Myocyte (in vitro differentiated cells): ENCODE measurements at places on chromosomes 11 and 22. TPM values are rescaled to one million over a fixed set of nuclear protein-coding genes. Genes with fewer than 3 reads are reported as not detected.

DNA sequence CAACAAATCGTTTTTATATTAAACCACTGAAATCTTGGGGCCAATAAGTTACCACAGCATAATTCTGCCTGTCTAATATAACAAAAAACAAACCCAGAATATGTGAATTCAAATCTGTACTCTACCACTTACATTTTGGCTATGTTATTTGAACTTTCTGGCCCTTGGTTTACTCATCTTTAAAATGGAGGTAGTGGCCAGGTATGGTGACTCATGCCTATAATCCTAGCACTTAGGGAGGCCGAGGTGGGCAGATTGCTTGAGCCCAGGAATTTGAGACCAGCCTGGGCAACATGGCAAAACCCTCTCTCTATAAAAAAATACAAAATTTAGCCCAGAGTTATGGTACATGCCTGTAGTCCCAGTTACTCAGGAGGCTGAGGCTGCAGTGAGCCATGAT is 84.2 kb downstream of the FAM168A start:
- DNase-seq = no peak

- DNase-seq = no peak
Observed at GRCh38 chr11:11152877-11153276, 200.2 kb downstream of the CSNK2A3 start.

- no peak for DNase-seq
Observed at GRCh38 chr11:36012979-36013378, 69.1 kb downstream of the LDLRAD3 start.

DNA sequence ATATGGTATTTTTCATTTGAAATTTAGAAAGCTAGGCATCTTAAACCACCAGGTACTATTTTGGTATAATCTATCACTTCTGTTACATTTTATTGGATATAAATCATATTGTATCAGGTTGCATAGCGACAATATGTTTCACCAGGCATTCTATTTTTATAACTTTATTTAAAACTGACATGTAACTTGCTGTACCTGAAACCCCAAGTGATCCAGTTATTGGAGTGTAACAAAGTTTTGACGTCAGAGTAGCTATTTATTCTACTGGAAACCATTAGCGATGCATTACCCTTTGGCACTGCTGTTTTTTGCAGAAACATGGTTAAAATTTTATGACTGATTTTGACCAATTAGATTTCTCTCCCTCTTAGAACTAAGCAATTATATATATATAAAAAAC is 160.7 kb downstream of the METTL15 start:
- no peak for DNase-seq

GRCh38 chr22:41822317-41823057 is 10.4 kb upstream of the SREBF2 start:
- DNase-seq = peak; percentile 79

GRCh38 chr22:50236731-50237409 is 8.0 kb downstream of the TUBGCP6 start:
- DNase-seq = peak; percentile 45

DNA sequence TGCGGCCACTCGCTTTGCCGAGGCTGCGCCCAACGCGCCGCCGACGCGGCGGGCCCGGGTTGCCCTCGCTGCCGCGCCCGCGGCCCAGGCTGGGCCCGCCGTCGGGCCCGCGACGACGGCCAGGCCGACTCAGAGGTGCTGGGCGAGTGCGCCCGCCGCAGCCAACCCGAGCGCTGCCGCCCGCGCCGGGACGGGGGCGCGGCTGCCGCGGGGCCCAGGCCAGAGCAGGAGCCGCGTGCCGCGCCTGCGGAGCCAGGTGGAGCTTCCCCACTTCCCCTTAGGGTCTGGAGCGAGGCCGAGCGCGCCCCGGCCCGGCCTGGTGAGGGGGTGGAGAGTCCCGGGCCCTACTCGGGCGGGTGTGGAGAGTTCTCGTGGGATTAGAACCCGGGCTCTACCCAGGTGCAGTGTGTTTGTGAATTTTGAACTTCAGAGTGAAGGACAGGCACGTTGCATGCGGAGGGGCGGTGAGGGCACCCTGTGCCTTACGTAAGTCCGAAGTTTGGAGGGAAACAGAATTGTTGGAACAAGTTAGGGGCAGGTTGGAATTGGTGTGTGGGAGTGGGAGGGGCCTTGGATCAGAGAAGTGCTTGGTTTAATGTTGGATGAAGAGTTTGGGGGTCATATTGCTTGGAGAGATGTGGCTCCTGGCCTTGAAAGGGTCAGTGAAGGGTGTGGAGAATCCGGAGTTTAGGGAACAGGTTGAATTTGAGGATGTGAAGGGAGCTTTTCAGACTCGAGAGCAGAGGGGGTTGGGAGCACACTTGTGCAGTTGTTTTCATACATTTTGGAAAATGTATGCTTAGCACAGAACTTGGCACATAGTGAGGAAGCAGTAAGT is 697 bp downstream of the RNF169 start:
- peak; percentile 54 for DNase-seq

- DNase-seq = peak; percentile 54
Observed at GRCh38 chr22:31089160-31090100, 8.3 kb downstream of the SMTN start.

DNA sequence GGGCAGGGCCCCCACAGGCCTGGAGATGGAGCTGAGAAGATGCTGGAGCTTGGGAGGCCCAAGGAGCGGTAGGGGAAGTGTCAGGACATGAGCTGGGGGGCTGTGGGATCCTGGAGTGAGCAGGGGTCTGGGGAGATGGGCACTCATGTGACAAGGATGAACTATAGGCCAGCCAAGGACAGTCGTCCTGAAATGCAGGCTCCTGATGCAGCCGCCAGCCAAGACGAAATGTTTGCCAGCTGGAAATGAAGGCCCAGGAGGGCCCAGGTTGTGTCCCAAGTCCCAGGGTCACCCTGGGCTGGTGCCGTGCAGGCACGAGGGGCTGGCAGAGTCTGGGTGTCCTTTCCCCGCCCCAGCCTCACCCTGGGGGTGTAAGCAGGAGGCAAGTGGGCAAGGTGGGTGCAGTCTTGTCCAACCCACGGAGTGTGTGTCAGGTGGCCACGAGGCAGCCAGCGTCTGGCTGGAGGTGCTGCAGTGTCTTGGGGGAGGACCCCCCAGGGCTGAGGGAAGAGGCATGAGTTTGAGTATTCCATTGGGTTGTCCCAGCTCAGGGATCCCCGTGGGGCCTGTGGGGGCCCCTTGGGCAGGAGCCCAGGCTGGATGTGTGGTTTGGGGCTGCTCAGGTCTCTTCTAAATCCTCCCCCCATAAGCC is 21.4 kb downstream of the MRGPRG start:
- no peak for DNase-seq

DNA sequence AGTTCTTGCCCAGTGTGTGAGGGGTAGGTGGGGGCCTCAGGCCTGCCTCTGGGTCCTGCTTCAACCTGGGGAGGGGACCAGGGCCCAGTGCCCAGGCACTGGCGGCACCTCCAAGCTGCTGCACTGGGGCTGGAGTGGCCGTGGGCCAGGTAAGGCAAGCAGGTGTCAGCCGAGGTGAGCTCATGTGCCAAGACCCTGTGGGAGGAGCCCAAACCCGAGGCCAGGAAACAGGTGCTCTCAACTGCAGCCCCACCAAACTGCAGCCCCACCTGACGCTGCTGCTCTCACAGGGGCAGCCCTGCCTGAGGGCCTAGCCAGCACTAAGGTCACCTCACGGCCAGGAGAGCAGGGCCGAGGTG is 18.1 kb upstream of the GNB1L start:
- DNase-seq = no peak

GRCh38 chr11:17459236-17459896 is 17.3 kb downstream of the ABCC8 start:
- DNase-seq = no peak

DNA sequence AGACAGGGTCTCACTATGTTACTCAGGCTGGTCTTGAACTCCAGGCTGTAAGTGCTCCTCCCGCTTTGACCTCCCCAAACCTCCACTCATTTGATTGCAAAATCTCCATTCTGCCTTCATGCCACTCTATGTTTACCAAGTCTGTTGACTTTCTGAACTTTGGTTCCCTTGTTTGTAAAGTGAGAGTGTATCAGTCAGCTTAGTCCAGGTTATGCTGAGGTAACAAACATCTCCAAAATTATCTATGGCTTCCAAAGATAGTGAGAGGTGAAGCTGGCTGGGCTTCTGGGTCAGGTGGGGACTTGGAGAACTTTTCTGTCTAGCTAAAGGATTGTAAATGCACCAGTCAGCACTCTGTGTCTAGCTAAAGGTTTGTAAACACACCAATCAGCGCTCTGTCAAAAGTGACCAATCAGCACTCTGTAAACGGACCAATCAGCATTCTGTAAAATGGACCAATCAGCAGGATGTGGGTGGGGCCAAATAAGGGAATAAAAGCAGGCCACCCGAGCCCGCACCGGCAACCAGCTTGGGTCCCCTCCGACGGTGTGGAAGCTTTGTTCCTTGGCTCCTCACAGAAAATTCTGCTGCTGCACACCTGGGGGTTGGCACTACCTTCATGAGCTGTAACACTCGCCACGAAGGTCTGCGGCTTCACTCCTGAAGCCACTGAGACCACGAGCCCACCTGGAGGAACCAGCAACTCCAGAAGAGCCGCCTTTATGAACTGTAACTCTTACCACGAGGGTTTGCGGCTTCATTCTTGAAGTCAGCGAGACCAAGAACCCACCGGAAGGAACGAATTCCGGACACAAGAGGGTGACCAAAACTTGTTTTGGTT is 109.3 kb downstream of the MIAT start:
- no peak for DNase-seq

GRCh38 chr11:36086366-36086765 is 142.5 kb downstream of the LDLRAD3 start:
- DNase-seq = no peak

- no peak for DNase-seq
Observed at GRCh38 chr11:126147208-126148111, 64.0 kb downstream of the RPUSD4 start.

- no peak for DNase-seq
Observed at GRCh38 chr22:48827904-48828555, 999.6 kb downstream of the BRD1 start.

GRCh38 chr22:24380905-24381230 is 46.5 kb upstream of the ADORA2A start:
- DNase-seq = no peak

DNA sequence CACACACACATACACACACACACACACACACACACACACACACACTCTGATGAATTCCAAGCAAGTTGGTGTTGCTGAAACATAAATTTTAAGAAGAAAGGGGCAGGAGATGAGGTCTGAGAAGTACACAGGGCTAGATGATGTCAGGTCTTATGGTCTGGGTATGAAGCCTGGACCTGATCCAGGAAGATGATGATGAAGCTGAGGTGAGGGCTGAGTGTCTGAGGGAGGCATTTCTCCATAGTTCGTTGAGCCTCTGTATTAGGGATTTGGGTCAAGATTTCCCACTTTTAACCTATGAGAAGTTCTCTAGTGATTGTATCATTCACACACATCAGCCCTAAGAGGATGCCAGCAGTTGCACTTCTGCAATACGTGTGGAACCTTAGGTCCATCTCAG is 32.6 kb downstream of the KREMEN1 start:
- DNase-seq = no peak

DNA sequence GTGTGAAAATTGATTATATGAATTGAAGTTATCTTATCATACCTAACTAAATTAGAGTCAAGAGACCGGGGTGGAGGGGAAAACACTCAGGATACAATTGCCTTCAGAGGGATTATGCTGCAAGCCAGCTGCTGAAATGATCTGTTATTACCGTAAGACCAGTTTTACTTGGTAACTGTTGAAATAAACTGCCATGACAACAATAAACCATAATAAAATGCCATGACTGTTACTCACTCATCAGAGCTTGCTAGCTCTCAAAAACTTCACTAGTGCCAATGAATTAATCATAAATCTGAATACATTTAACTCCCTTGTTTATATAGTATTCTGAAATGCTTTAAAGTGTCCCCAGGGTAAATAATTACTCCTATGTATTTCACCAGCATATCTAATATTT is 68.2 kb downstream of the CASP12 start:
- peak; percentile 78 for DNase-seq

DNA sequence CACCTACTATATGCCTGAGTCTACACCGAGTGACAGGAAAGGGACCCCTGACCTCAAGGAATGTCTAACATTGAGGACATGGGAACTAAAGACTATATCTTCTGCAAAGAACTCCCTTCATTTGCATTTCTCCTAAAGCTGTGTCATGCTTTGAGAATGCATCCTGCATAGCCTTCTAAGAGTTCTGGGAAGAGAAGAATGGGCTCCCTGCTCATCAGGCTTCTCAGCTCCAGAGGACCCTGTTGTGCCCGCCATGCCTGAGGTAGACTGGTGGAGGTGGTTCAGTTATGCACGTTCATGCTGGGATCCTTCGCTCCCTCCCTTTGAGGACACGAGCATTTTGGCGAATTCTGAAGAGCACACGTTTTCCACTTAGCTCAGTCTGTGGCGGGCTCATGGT is 63.3 kb downstream of the GRIK4 start:
- no peak for DNase-seq

DNA sequence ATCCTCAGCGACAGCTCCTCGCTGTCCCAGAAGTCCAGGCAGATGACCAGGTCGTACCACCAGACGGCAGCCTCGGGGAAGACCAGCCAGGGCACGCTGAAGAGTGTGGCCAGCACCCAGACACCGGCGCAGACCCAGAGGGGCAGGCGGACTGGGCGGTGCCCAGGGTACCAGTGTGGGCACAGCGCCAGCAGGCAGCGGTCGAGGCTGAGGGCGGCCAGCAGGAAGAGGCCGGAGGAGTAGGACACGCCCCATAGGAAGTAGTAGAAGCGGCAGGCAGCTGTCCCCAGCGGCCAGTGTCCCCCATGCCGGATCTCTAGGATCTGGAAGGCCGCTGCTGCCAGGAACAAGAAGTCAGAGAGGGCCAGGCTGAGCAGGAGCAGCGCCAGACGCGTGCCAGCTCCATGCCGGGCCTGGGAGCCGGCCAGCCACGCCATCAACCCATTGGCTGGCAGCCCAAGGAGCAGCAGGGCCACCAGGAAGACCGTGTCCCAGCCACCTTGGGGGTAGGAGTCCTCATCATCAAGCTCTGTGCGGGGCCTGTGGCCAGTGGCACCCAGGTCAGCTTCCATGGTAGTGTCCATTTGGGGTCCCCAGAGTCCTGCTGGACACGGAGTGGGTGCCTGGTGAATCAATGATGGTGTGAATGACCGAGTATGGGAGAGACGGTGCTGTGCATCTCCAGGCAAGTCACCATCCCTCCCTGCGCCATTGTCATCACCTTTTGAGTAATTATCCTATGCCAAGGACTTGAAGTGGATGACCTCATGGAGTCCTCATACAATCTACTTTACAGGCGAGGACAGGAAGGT is at the start of gene GPR152:
GPR152 (minus strand) TSS at position 589 of the 812 bp plus-strand sequence; CDS start at position 584, 5 bp downstream.
- DNase-seq = peak; percentile 60

- peak; percentile 52 for DNase-seq
Observed at GRCh38 chr11:33040033-33040861, 875 bp downstream of the TCP11L1 start.

Gene FOSL1
- 7.5 and 11.6 TPM in 2 replicates for total RNA-seq

Gene TIMP3
- 4.0 and 5.2 TPM in 2 replicates for total RNA-seq

Gene FOLR1
- 34.8 and 39.0 TPM in 2 replicates for total RNA-seq

Gene CABP4
- 1.7 and 4.9 TPM in 2 replicates for total RNA-seq

Gene HTR3B
- total RNA-seq = not detected in 2 replicates

Gene LAMTOR1
- total RNA-seq = 111 and 118 TPM in 2 replicates

Gene NARS2
- total RNA-seq = 28.0 and 29.9 TPM in 2 replicates

Gene BMAL1
- 10.5 and 14.4 TPM in 2 replicates for total RNA-seq

Gene SLC17A6
- not detected in 2 replicates for total RNA-seq

Gene SAA4
- total RNA-seq = not detected in 2 replicates

Gene CDC42EP2
- 45.1 and 47.2 TPM in 2 replicates for total RNA-seq

Gene IGLL5
- total RNA-seq = not detected in 2 replicates
